ENCODE measurements at places on chromosomes 1 and 21.

GRCh38 chr1:30083800-30084464 lies 639.5 kb downstream of the MATN1 start:
- DNase-seq, result no peak

GRCh38 chr1:10721381-10722321 lies 74.8 kb downstream of the CASZ1 start:
- DNase-seq, result no peak

DNA sequence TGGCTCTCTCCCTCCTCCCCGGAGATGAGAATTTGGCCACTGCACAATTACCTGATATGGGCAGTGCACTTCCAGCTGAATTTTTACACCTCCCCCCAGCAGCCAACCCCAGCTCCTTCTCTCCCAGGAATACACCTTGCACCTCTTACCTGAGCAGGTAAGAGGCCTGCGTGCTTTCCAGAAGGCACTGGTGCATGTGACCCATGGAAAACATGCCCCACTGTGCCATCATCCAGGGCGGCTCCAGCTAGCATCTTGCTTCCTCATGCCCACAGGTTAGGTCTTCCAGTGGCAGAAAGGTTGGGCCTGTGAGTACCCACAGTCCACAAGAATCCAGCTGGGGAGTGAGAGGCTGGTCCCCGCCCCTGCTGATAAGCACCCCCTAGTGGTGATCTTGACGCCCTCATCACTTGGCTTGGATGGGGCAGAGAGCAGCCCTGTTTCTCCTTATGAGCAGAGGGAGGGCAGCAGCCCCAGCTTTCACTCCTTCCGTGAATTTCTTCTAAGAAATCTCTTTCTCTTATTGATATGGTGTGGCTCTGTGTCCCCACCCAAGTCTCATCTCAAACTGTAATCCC lies 57.8 kb downstream of the EDARADD start:
- DNase-seq, result no peak

DNA sequence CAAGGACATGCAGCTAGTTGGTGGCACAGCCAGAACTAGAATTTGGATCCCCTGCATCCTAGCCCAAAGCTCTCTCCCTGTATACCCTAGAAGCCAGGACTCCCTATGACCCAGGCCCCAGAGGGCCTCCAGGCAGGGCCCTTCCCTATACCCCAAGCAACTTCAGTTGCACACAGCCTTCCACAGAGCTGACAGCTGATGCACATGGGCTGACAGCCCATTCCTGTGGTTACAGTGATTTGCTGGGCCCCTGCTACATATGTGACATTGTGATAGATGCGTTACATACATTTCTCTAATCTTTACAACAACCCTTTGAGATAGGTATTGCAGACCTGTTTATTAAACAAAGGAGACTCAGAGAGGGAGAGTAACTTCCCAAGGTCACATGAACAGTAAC lies 5.8 kb downstream of the ATP1A2 start:
- DNase-seq, result no peak

- no peak for DNase-seq
Observed at GRCh38 chr1:232578651-232579195, 51.2 kb downstream of the SIPA1L2 start.

- DNase-seq, result no peak
Observed at GRCh38 chr21:39611551-39612190, 1.1 kb upstream of the B3GALT5 start.

- no peak for DNase-seq
Observed at GRCh38 chr1:197367627-197368026, 99.6 kb downstream of the CRB1 start.

DNA sequence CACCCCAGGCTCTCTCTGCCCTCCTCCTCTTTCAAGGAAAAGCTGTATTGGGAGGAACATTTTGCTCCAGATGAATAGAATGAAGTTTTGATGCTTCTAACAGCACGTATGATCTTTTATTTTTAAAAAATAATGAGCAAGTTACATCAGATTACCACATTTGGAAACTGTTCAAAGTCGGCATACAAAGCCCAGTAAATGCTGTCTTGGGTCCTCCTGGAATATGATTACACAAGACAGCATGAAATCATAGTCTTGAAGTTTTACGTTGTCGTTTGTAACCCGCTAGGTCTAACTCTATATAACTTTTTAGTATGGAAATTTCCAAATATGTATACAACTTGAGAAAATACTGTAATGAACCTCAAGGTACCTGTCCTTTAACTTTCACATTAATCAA lies 385.6 kb downstream of the HLX start:
- DNase-seq, result no peak

DNA sequence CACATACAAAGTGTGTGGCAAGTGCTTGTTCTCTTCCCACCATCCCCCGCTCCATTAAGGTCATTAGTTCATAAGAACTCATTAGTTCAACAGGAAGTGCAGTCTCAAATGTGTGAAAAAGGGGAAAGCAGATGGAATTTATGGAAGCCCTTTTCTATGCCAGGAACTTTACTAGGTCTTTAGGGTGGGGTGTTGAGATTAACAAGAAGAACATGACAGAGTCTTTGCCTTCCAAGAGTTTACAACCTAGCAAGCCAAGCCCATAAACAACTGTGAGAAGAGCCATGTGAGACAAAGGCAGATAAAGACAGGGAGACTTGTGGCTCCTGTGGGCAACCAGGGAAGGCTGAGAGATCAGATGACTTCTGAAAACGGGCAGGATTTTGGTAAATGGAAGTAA lies 21.4 kb downstream of the PLEKHA6 start:
- DNase-seq, result no peak

Measured in cortex of kidney (tissue), 1 donor.